ENCODE measurements at places on chromosomes 16 and 17.

DNA sequence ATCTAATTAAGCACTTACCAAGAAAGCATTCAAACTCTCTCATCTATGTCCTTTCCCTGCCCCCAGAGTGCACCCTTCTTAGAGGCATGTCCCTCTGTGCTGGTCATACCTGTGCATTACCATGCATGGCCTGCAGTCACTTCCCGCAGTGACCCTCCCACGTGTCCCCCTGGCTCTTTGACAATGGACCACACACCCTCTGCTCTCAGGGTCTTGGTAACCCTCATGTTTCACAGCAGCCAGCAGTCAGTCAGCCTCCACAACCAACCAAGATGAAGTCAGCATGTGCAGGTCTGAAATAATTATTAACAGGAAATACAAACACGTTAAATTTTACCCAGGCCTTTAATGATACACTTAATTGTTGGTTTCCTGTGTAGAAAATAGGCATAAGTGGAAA lies 10.1 kb downstream of the KRT33A start:
- DNase-seq: no peak

DNA sequence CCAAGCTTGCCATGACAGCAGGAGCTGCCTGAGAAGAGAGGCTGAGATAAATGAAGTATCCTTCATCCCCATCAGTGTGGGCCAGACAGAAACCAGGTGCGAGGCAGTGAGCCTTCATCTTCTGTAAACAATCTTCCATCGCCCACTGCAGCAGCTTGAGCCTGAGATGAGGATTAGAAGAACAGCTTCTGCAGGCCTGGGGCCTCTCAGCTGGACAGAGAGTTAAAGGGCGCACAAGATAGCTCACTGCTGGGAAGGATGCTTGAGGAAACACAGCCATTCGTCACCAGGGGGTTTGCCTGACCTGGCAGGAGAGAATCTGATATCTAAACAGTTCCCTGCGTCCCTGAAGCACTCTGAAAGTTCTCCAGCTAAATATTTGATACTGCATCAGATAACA lies 27.1 kb downstream of the HOXB1 start:
- no peak for DNase-seq

DNA sequence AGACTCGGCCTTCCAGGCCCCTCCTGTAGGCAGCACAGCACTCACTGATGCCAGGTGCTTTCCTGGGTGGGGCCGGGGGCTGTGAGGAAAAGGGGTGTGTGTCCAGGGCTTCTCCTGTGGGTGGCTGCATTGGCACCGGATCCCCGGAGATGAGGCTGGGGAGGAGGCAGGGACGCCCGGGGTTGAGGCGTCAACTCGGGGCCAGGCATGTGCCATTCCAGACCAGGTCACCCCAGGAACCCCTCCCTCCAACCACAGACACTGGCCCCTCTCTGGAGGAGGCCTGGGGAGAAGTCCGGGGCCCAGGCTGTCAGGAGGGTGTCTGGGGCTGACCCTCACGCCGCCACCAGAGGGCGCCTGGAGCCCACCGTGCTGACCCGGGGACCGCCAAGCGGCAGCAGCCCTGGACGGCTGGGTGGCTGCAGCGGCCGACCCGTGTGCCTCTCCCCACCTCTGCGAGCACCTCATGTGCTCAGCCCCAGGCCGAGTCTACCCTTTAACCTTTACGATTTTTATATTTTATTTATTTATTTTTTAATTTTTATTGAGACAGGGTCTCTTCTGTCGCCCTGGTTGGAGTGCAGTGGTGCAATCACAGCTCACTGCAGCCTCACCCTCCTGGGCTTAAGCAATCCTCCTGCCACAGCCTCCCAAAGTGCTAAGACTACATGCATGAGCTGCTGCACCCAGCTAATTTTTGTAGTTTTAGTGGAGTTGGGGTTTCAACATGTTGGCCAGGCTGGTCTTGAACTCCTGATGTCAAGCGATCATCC lies 3.2 kb upstream of the METRN start:
- DNase-seq: peak; percentile 93

DNA sequence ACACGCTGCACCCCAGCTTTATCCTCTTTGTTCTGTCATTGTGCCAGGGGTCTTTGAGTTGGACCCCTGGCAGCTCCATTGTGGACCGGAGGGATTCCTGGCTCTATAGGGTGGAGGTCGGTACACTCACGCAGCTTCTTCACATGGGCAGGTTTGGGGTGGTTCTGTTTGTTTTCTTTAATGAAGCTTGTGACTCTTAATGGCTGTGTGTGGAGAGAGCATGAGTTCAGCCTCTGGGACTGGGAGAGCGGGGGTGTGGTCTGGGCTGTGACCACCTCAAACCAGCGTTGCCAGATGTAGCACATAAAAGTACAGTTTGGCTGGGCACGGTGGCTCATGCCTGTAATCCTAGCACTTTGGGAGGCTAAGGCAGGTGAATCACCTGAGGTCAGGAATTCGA lies 21.2 kb upstream of the NAGLU start:
- no peak for DNase-seq

- DNase-seq: no peak
Measured at GRCh38 chr17:32763855-32764439, 113.0 kb downstream of the MYO1D start.
